SHP77 treated with DMSO at 0.1 percent for 48 hours (cell line): ENCODE measurements at places on chromosomes 7 and 10.

- DNase-seq = no peak
Measured at GRCh38 chr10:27724287-27724686, 21.3 kb downstream of the MKX start.

- DNase-seq = no peak
Measured at GRCh38 chr7:153217032-153217431, 457.5 kb downstream of the ACTR3B start.

DNA sequence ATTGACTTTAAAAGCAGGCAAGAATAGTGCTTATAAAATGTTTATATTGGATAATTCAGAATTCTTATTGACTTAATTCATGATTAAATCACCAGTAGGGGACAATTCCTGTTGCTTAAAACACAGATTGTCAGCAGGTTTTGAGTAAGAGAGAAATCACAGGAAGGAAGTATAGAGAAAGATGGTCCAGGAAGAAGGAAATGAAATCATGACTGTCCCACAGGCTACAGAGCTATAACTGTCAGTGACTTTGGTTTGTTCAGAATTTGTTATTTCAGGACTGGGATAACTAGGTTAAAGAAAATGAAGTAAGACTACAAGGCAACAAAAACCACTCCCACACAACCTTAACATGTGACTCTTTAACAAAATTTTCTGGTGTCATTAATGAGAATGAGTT is 6.8 kb downstream of the GNGT1 start:
- DNase-seq = no peak

DNA sequence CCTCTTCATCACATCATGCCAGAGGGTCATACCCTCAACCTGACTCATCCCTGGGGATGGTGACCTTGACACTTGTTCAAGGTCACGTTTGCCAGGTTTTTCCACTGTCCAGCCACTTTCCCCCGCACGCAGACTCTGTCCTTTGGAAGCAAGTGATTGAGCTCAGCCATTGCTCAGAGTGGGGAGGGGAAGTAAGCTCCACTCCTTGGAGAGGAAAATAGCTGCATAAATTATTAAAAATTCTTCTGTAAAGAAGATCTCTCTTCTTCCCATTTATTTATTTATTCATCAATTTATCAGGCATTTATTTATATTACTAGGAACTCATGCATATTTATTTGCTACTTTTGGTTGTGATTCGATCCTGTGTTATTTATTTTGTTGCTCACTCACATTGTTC is 88.0 kb downstream of the GLRX3 start:
- DNase-seq = no peak
